ENCODE measurements at places on chromosomes 12 and 14.

DNA sequence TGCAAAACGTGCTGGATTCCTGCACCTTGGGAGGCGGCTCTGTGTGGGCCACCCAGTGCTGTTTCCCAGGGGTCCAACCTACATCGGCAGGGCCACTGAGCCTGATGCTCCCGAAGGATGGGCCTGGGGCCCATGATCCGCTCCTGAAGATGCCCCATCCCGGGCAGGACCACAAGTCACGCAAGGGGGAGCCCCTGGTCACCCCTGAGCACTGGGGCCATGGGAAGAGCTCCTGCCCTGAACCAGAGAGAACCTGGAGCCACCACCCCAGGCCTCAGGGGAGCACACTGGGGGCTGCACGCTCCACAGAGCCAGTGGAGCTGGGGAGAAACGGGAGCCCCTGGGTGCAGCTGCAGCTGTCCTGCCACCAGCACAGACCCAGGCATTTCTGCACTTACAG is 124.6 kb upstream of the SFSWAP start:
- no peak for DNase-seq

- DNase-seq: no peak
These were observed 29.6 kb downstream of the SMUG1 start for GRCh38 chr12:54159140-54159539.

DNA sequence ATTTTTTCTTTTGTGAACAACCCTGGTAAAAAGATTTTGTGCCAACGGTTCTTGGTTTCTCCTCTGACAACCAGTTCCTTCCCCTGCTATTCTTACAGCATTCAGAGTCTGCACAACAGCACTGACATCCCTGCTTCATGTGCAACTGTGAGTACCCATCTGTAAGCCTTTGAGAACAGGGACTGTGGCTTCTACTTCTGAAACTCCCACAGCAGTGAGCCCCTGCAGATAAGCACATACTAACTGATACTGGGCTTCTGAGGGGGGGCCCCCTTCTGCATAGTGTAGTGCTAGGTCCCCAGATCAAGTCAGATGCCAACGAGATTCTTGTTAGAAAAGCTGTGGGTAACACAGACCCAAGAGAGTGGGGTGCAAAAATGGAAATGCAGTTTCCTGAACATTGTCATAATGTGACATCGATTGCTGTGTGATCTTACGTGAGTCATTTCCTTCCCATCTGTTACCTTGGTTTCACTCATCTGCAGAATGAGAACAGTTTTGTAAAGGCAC is 11.1 kb upstream of the NINJ2 start:
- no peak for DNase-seq

DNA sequence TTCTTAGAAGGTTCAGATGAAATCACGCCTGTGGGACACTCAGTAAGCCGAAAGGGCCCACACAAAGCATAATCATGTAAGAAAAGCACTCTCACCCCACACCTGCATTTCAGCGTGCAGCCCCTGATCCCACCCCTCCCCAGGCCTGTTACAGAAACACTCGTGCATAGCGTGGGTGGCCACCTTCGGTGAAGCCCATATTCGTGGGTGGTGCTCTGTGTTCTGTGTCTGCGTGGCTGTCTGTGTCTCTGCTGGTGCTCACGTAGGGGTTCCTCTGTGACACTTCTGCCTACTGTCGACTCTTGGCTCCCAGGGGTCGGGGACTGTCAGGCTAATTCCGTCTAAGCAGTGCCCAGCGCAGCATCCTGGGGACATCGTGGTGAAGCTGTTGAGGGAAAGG is 74.0 kb downstream of the B4GALNT3 start:
- DNase-seq: no peak

DNA sequence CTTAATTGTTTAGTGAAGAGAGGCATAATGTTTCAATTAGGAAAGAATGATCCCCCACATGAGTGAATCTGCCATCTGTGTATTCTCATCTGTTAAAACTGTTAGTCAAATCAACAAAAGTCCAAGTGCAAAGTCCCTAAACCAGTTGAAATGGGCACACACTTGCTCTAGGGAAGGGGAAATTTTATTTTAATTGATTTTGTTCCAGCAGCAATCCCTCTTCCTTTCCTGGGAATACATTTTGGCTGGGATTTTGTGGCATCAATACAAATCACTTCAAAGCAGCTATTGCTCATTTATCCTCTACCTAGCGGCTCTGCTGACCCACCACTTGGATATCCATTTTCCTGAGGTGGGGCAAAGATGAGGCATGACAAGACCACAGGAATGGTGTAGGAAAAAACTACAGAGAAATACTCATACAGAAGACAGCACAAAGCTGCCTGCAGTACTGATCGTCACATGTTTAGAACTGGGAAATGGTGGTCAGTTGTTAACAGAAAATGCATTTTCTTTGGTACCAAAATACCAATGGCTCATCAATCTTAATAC is 9.8 kb upstream of the SSTR1 start:
- DNase-seq: peak; percentile 69

DNA sequence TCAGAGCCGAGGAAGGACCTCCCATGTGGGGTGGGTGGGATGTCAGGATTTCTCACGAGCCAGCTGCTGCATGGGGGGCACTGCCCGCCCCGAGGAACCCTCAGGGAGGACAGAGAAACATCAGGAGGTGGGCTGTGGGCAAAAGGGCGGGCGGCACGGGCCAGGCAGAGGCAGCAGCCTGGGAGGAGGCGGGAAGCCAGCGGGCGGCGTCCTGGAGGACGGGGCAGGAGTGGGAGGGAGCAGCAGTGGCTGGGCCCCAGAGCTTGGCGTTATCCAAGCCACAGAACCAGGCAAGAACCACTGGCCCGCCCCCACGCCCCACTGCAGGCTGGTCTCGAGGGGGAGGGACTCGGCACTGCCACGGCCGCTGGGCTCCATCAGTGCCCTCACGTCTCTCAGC is 2.4 kb downstream of the C14orf180 start:
- DNase-seq: no peak

DNA sequence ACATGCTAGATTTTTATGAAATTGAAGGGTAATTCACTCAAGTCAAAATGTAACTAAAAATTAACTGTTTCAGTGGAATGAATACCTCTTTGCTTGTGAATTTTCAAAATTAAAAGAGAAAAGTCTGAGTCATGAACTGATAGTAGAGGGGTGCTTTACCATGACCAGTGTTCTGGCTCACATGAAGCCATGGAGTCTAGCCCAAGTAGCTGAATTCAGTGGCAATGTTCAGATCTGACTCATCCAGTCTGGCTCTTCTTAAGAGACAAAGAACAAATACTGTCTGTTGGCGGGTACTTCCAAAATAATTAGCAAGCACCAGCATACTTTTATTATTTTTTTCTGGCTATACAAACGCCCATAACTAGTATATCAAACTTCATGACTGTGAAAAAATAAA is 366.3 kb upstream of the GARIN6 start:
- DNase-seq: no peak

- no peak for DNase-seq
These were observed 5.3 kb downstream of the KRT7 start for GRCh38 chr12:52238207-52238840.

DNA sequence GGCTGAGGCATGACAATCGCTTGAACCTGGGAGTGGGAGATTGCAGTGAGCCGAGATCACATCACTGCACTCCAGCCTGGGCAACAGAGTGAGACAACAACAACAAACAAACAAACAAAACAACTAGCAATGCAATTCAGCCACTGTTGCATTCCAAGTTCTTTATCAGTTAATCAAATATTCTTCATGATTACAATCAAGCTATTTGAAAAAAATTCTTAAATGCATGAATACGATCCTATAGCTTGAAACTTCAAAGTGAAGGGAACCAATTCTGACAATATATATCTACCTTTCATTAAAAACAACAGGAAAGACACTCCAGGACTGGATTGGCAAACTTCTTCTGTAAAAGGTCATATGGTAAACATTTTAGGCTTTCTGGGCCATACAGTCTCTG is 31.3 kb upstream of the OTX2 start:
- DNase-seq: no peak

DNA sequence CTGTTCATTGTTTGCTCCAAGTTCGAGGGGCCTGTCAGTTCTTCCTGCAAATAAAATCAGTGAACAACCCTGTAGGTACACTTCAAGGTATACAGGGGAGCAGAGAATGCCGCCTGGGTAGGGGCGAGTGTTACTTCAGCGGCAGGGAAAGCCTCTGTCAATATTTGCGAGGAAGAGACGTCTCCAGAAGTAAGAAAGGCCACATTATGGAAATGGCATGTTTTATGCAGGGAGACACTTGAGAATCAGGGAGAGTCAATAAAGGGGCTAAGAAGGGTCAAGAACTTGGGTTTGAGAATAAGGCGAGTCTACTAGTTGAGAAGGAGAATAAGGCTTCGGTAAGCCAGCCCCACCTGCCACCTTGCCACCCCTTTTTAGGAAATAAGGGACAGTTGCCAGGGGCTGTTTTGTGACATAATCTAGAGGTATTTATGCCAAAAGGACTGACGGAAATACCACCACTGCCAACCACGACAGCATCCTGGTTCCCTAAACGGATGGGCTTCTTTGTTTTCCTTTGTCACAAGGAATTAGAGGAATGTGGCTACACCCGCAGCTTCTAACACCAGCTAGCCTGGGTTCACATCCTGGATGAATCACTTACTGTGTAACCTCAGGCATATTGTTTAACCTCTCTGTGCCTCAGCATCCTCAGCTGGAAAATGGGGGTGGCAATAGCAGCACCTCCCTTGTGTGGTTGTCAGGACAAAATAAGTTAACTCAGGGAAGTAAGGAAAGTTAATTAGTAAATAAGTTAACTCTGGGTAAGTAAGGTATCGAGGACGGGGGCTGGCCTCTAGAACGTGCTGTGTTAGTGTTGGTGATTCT is 67.7 kb downstream of the EID3 start:
- DNase-seq: no peak

GRCh38 chr12:1595690-1596347 is 1.4 kb upstream of the FBXL14 start:
- DNase-seq: no peak

DNA sequence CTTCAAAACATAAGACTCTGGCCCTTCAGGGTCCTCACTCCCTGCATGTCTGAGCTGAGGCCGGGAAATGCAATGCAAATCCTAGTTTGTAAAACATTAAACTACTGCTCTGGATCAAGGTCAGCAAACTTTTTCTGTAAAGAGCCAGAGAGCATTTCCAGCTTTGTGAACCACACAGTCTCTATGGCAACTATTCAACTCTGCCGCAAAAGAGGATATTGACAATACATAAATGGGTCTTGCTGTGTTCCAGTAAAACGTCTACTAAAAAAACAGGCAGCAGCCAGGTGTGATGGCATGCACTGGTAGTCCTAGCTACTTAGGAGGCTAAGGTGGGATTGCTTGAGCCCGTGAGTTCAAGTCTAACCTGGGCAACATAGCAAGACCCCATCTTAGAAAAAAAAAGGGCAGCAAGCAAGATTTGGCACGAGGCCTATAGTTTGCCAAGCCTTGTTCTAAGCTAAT is 22.3 kb downstream of the DDX24 start:
- no peak for DNase-seq

DNA sequence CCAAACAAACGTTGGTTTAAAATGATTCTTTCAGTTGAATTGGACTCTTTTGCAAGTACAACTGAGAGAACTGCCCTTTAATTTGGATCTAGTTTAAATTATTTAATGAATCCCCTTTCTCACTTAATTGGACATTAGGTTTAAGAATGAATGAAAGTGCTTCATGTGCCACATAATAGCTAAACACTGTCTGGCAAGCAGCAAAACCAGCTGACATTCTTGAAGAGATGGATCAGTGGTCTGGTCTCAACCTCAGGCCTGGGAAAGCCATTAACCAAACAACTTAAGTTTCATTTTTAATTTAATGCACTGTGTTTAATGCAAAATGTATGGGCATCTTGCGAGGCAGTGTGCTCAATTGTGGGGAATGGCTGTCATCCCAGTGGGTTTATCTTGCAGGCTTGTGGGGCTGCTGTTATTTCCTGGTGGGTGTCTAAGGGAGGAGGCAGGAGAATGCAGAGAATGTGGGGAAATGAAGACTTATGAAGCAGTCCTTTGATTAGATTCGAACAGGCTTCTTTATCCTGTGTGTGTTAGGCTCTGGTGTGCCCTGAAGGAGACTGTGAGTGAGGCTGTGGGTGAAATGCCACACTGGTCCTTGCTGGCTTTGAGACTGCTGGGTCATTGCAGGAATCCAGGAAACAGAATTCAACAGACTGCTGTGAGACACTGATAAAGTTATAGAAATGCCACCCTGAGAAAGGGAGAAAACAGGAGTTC is 144.1 kb upstream of the PELI2 start:
- no peak for DNase-seq

DNA sequence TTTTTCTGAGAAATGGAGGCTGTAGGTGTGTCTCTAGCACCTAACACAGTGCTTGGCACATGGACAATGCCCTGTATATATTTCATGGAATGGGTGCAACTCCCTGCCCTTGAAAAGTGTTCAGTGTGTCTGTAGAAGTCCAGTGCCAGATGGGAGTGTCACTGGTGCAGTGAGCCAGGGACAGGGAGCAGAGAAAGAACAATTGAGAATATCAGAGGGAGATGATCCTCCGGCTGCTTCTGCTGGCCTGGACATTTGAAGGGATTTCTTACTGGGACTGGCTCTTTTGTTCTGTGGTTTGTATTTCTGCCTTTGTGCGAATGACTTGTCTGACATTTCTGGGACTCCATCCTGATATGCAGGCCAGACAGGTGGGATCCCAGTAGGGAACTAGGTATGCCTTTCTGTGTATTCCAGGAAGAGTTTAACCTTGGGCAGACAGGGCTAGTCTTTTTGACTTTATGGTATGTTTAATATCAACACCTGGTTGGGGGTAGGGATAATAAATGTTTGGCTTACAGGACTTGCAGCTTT is 328.0 kb downstream of the NRXN3 start:
- no peak for DNase-seq

GRCh38 chr14:73283608-73284379 is 46.5 kb downstream of the PAPLN start:
- DNase-seq: no peak

DNA sequence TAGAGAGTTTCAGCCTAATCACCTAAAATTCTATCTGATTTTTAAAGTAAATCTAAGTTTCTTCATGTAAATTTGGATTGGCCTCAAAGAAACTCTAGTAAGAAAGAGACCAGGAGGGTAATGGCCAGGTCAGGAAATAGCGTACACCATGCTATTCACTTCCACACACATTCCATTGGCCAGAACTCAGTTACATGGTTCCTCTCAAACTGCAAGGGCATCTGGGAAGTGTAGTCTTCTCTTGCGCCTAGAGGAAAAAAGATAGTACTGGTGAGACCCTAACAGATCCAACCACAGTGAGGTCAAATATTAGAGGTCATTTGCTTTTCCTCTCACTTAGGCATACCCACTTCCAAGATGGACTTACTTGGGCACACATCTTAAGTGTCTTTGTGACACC is 39.1 kb downstream of the MBIP start:
- DNase-seq: no peak

GRCh38 chr12:3178671-3179313 is 101.6 kb downstream of the TSPAN9 start:
- DNase-seq: no peak
